ENCODE measurements at places on chromosomes 6 and 20. TPM values are rescaled to one million over a fixed set of nuclear protein-coding genes. Genes with fewer than 3 reads are reported as not detected.
A peak's percentile ranks its signal among the peaks of the same experiment; 100 is the strongest.

- DNase-seq, result peak; percentile 71
Observed at GRCh38 chr6:45663251-45664221, 285.8 kb upstream of the SUPT3H start.

GRCh38 chr6:6581054-6581453, 7.5 kb upstream of the LY86 start:
- DNase-seq, result no peak

DNA sequence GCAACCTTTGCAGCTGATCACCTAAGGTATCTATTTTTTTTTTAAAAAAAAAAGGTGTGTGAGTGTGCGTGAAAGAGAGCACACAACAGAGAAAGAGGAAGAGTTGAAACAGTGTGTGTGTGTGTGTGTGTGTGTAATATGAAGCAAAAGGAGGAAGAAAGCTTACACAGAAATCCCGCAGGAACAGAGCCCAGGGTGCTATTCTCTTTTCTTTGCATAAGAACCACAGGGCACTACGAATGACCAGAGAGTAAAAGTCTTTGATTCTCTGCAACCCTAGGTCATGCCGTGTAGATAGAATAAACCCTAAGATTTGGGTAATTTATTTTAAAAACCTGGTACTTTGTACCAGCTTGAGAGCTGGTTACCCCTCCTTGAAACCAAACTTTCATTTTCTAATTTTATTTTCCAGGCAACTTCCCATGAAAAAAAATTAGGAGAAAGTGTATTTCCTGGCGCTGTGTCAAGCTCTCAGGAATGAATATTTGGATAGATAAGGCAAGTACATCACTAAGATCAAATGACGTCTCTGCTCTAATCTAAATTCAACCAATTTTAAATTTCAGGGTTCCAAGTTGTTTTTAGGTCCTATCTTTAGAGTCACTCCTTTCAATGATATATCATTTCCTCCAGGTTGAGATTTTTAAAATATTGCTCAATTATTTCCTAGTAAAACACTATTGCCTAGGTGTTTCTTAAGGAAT, 47.9 kb upstream of the ID4 start:
- no peak for DNase-seq

DNA sequence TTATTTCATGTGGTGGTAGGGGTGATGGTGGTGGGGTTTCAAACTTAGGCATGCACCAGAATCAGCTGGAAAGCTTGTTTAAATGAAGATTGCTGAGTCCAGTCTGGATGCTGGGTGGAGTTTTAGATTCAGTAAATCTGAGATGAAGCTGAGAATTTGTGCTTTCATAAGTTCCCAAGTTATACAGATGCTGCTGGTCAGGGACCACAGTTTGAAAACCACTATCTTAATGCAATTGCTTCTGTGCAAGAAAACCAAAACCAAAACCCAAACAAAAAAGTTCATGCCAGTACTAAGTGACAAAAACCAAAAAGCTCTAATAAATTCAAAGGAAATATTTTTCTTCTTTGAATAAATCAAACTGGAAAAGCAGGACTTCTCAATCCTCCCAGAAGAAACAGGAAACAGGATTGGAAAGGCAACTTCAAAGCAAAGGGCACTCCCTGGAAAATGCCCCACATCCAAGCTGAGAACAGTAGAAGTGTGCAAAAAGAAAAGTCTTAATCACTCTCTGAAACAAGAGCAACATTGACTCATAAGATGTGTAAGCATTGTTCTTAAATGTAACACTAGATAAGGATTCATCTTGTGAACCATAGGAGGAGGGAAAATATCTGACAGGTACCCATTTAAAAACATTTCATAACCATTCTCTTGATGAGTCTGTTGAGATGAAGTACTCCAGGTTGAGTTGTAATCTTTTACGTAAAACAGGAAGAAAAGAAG, 481.5 kb upstream of the HSF2 start:
- no peak for DNase-seq

DNA sequence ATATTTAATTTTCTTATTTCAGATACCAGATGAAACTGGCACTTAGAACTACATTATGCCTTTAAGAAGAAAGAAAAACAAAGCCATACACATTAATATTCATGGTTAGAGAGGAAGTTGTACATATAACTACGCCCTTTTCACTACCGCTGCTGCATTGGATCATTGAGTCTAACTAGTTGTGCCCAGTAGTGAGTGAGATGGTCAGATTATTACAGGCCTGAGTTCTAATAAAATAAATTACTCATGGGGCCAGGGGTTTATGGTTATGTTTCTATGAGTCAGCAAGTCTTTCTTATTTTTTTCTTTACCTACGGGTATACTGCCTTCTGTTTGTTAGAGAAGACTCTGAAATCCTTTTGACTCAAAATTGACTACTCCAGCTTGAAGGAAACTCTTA, 11.5 kb downstream of the RIOK1 start:
- DNase-seq, result no peak

GRCh38 chr6:14880052-14880451, 365.8 kb upstream of the JARID2 start:
- no peak for DNase-seq

DNA sequence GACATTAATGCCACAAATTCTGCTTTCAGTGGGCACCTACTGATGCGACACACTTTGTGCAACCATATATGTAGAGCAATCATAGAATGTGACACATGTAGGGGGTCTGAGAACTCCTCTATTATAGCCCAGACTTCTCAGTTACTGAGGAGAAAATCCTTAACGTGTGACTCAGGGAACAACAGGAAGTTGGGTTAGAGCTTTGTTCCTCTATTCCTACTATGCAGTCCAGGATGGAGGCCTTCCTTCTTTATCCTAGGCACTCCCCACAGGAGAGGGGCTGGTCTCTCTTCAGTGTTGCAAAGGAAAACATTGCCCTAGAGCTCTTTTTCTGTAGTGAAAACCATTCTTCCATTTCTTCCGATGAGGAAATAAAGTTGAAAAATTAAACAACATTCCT, 39.6 kb upstream of the RCAN2 start:
- DNase-seq, result no peak

DNA sequence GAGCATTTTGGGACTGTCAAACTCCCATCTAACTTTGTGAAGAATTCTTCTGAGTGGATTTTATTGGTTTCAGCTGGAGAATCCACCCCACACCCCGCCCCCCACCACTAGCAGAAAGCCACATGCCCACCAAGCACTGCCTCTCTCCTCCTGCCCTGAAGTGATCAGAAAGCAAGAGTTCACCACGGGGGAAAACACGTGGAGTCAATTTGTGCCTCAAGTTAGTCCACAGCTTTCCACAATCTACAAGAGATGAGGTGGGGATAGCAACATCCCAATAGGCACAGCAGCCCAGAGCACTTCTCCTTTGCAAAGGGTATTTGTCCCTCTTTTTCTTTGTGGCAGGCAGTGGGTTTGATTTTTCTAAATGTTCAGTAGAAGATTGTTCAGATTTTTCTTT, 177.3 kb upstream of the NT5E start:
- no peak for DNase-seq

- no peak for DNase-seq
Observed at GRCh38 chr6:147936703-147937470, 405.8 kb upstream of the SASH1 start.

- DNase-seq, result no peak
Observed at GRCh38 chr6:40325791-40326190, 261.4 kb downstream of the LRFN2 start.

- no peak for DNase-seq
Observed at GRCh38 chr6:53544217-53544469, 758 bp downstream of the GCLC start.

DNA sequence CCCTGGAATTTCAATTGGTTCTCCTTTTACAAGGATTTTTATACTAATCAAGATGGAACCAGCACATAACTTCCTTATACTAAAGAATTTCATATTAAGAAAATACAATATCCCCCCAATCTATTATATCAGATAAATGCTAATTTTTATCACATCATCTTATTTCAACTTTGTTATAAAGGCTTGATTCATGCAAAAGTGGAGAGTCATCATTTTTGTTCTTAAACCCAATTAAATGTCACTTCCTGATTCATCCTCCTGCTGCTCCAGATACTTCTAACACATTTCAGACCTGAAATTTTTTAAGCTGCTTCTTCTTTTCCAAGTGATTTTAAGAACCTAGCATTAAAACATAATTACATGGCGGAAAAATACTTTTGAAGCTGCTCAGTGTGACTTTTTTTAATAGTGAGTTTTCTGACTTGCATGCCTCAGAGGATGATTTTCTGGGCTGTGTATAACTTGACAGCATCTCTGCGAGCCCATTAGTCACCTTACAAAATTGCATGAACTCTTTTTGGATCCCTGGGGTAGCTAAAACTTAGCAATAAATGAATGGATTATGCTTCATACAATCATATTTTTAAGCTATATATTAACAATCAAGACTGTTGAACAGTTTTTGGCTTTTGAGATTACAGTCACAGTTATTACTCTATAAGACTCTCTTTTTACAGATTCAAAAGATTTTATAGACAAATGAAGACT, 134.1 kb downstream of the ELOVL4 start:
- no peak for DNase-seq

GRCh38 chr6:19873031-19873430, 35.9 kb downstream of the ID4 start:
- DNase-seq, result no peak

DNA sequence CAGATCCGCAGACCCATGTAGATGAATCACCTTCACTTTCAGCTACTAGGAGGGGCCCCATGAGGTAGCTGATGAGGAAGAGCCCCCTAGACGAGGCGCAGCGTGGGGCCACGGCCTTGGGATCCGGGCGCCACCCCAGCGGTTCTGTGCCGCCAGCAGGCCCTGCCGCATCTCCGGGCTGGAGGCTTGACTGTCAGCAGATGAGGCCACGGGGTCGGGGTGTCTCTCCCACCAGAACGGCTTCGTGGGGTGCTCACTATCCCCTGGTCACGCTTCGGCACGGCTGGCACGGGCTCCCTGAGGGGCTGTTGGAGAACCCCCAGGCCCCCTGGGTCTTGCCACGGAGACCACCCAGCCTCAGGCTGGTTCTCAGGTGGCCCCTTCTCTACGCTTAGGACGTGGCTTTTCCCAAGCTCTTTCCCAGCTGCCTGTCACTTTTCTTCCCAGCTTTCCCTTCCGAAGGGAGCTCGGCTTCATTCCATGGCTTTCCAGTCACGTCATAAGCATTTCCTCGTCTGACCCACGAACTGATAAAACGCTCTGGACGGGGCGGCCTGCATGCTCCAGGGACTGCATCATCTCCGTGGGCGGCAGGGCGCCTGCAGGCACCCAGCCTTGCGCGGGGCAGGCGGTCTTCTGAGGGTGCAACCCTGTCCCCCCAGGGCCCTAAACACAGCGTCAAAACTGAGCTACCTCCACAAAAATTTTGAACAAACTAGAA, 85.9 kb downstream of the THBS2 start:
- DNase-seq, result peak; percentile 91

DNA sequence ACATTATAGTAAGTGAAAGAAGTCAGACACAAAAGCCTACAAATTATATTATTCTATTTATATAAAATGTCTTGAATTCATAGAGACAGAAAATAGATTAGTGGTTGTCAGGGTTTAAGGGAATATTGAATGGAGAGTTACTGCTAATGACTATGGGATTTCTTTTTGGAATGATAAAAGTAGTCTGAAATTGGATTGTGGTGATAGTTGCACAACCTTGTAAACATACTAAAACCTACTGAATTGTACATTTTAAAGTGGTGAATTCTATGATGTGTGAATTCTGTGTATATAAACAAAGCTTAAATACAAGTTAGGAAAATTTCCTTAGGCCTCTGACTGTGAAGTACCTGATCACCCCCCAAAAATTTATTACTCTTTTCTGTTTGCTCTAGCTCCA, 343.1 kb downstream of the TFAP2B start:
- no peak for DNase-seq

DNA sequence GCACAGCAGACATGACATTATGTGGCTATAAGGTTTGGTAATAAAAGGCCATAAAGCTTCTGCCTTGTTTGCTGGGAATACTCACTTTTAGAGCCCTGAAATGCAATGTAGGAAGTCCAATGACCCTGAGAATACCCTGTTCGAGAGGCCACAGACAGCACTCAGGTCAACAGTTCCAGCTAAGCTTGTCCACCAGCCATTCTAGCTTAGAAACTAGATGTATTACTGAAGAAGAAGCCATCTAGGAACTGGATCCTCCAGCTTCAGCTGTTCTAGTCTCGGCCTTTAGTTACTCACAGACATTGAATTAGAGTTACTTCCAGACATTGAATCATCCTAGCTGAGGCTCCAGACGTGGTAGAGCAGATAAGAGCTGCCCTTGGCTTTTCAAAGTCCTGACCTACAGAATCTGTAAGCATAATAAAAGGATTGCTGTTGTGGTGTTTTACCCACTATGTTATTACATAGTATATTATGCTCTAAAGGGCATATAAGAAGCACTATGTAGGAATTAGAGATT, 84.9 kb downstream of the MMS22L start:
- no peak for DNase-seq

- no peak for DNase-seq
Observed at GRCh38 chr6:49666930-49667757, 30.5 kb upstream of the RHAG start.

DNA sequence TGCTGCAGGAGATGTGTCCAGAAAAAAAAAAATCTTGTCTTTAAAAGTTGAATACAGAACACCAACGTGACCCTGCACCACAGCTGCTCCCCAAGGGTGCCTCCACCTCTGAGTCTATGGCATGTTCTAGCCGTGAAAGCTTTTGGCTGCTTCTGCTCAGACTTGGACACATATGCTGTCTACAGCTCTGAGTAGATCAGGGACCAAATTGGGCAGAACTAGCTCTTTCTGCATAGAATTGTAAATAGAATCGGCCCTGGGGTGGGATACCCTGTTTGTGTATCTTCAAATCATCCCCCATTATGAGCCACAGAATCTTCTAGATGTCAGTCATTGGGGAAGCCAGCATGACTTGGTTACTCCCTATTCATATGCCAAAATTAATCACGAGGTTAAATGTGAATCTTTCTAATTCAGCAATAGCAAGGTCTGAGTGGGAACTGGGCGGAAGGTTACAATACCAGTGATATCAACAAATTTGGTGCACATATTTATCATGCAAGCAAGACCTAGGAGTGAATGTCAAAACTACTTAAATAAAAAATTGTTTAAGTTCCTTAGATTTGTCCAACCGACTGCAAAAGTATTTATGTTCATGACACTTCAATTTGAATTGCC, 302.8 kb downstream of the KIF16B start:
- no peak for DNase-seq

GRCh38 chr6:44177691-44178423, 19.2 kb downstream of the CAPN11 start:
- no peak for DNase-seq

- no peak for DNase-seq
Observed at GRCh38 chr6:15101130-15101529, 144.7 kb upstream of the JARID2 start.

The ENPP4 gene
- 28.8 TPM for total RNA-seq

The ADGB gene
- total RNA-seq, result not detected

The PGC gene
- total RNA-seq, result not detected

The OXT gene
- total RNA-seq, result not detected

The TRDN gene
- total RNA-seq, result 0.19 TPM

The SLC4A11 gene
- 7.6 TPM for total RNA-seq

The TMEM200A gene
- total RNA-seq, result 17.9 TPM

The SNAP91 gene
- 0.82 TPM for total RNA-seq

The FNDC11 gene
- total RNA-seq, result 1.6 TPM

The B3GAT2 gene
- total RNA-seq, result not detected

The CCHCR1 gene
- total RNA-seq, result 26.2 TPM

The FAXC gene
- 1.4 TPM for total RNA-seq

The TCP11 gene
- 0.50 TPM for total RNA-seq

The FAM50B gene
- total RNA-seq, result 13.2 TPM

The TFAP2B gene
- total RNA-seq, result 25.3 TPM

The OR2J3 gene
- total RNA-seq, result not detected
